Astrocyte (in vitro differentiated cells and primary cell): ENCODE measurements at places on chromosomes 7 and 10. TPM values are rescaled to one million over a fixed set of nuclear protein-coding genes. Genes with fewer than 3 reads are reported as not detected.
A peak's percentile ranks its signal among the peaks of the same experiment; 100 is the strongest.

DNA sequence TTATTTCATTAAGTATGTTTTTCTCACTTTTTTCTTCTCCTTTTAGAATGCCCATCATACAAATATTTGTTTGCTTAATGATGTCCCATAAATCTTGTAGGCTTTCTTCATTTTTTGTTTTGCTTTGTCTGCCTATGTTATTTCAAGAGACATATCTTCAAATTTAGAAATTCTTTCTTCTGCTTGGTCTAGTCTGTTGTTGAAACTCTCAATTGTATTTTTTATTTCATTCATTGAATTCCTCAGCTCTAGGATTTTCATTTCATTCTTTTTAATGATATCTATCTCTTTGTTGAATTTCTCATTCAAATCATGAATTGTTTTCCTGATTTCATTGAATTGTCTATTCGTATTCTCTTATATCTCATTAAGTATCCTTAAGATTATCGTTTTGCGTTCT is 125.1 kb upstream of the VIPR2 start:
- no peak for DNase-seq

ZNF365 gene
- 8.9 and 11.0 TPM in 2 replicates for total RNA-seq

- no peak for DNase-seq
These were observed 5.7 kb upstream of the GDI2 start for GRCh38 chr10:5818894-5819293.

DNA sequence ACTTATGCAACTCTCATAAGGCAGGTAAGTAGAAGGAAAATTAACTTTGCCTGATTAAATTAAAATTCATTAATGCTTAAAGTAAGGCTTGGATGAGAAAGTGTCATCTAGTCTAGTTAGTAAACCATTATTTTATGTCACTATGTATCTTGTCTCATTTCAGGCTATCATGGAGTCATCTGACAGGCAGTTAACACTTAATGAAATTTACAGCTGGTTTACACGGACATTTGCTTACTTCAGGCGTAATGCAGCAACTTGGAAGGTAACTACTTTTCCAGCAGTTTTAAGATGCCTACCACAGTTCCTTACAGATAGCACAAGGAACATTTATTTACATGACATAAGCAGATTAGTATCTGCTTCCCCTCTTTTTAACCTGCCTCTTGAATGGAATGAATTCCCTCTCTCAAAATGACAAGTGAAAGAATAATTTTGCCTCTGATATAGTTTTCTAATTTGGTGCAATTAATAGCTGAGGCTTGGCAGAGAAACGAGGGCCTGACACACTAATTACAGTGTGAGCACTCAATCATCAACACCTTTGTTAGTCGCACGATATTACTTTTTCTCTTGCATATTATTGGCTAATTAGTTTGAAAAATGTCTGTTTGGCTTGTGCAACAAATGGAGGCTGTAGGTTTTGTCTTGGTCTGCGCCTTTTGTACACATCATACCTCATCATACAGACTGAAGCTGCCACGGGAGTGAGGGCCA is 245.0 kb downstream of the FOXP2 start:
- DNase-seq: no peak

CPVL gene
- 16.3 and 22.2 TPM in 2 replicates for total RNA-seq

C10orf105 gene
- not detected in 2 replicates for total RNA-seq

GRCh38 chr7:33040803-33041516 is 21.6 kb downstream of the NT5C3A start:
- DNase-seq: no peak

ADAM12 gene
- 100 and 126 TPM in 2 replicates for total RNA-seq

EN2 gene
- not detected in 2 replicates for total RNA-seq

CRPPA gene
- total RNA-seq: 3.6 and 3.9 TPM in 2 replicates

DNA sequence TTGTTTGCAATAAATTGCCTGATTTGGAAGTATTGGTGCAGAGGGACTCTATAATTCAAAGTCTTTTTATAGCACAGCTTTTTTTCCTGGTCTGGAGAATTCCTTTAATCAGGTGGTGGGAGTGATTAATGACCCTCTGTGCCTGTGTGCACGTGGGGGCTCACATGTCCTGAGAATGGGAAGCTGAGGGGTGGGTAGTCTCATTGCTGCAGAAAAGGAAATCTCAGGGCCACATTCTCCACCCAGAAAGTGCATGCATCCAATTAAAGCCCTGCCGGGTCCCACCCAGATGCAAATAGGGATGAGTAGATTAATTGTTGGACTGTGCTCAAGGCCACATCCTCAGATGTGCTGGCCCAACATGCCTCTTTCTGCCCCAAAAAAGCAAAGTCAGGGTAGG is 324.7 kb downstream of the CXCL12 start:
- DNase-seq: no peak

- peak; percentile 51 for DNase-seq
These were observed 37.9 kb upstream of the ABCB5 start for GRCh38 chr7:20577441-20578071.

DNA sequence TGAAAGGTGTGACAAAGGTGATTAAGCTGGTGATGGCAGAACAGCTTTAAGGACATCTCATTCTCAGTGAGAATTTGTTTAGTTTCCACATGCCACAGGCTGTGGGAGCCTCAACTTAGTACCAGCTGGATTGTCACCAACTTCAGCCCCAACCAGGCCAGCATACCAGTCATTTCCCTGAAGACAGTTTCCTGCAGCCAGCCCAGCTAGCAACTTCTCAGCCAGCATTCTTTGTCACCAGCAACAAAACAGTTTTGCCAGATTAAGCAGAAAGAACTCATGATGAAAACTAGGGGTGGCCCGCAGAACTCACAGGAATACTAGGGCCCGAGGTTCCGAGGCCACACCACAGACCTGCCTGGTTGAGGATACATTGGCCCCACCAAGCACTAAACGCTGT is 68.8 kb upstream of the UNC5B start:
- DNase-seq: no peak

- no peak for DNase-seq
These were observed 35.2 kb upstream of the RET start for GRCh38 chr10:43041422-43042342.

MYPN gene
- total RNA-seq: 0.11 and 0.14 TPM in 2 replicates

DNA sequence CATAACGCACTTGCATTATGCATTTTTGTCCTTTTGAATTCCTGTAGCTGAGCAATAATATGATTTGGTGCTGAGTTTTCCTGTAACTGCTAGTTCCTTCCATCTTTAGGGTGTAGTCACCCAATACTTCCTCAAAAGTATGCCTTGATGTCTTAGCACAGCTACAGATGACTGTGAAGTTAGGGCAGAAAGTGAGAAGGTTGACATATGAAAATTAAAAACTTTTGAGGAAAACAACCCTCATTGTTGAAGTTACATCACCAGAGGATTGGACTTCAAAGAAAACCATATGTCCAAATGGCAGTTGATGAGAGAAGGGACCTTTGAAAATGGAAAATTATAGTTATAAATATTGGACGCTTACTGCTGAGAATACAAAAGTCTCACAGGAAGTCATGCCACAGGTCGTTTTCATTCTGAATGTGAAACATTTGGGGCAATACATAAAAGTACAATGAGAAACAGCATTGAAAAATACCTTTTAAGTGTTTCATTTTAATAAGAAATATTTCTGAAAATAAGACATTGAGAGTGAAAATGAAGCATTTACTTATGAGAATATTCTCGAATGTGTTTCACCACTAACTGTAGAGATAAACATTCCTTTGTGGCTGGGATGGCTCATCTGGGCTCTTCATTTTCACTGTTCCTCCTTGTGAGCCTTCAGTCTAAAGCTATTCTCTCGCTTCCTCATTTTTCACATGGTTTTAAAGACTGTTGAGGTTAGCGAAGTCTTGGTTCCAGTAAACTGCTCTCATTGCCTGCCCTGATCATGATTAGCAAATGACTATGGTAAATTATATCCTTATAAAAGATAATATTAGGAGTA is 61.4 kb upstream of the NME8 start:
- DNase-seq: no peak

GRCh38 chr7:33730958-33731357 is 174.4 kb upstream of the BMPER start:
- DNase-seq: no peak

PTN gene
- 11.1 and 17.2 TPM in 2 replicates for total RNA-seq

PPP1R17 gene
- not detected in 2 replicates for total RNA-seq

STEAP1B gene
- 1.1 and 1.3 TPM in 2 replicates for total RNA-seq

LYZL1 gene
- not detected in 2 replicates for total RNA-seq
